ENCODE measurements at places on chromosomes 12 and 14.

DNA sequence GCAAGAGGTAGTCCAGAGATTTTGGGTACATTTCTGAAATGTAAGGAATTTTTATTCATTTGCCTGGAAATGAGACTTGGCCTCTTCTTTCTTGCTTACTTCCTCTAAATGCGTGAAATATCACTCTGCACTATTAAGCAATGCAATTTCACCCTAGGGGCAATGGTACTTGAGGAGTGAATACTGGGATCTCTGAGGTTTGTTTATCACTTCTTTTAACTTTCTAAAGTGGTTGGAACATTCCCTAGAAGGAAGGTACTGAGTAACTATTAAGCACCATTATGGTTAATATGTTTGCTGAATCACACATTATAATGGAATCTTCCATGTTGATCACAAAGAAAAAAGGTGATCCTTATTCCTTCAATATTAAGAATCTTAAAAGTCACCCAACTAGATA is 120.9 kb upstream of the CAND1 start:
- no peak for DNase-seq

GRCh38 chr12:69575346-69575745 is 9.9 kb upstream of the CCT2 start:
- no peak for DNase-seq

- no peak for DNase-seq
Observed at GRCh38 chr12:63496654-63497053, 171.6 kb downstream of the DPY19L2 start.

GRCh38 chr12:126191031-126191891 is 1126.0 kb downstream of the AACS start:
- DNase-seq = no peak

- no peak for DNase-seq
Observed at GRCh38 chr12:82029936-82030335, 270.8 kb upstream of the PPFIA2 start.

- no peak for DNase-seq
Observed at GRCh38 chr12:48671231-48671856, 10.7 kb downstream of the KANSL2 start.

GRCh38 chr14:104158827-104159798 is 20.7 kb downstream of the KIF26A start:
- no peak for DNase-seq

Measured in CD4-positive, alpha-beta T cell treated with Interleukin-10 for 1 hour (primary cell).